Posterior vena cava (tissue), 2 donors: ENCODE measurements at places on chromosomes 2 and 18.

GRCh38 chr18:30245766-30246455 lies 796.6 kb downstream of the DSC3 start:
- no peak for DNase-seq

DNA sequence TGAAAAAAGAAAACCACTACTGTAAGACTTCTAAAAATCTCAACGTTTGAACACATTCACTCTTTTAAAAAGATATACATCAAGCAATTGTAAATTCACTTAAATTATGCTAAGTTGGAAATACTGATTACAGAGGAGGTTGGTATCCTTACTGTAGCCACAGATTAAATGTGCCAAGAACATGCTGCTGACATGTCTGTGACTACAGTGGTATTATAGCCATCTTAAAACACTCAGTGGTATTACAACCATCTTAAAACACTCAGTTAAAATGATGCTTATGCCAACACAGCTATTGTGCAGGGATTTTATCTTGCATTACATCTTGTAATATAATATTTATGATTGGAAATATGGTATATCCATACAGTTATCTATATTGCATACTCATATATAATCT lies 50.0 kb downstream of the TMEM131 start:
- DNase-seq, result no peak

DNA sequence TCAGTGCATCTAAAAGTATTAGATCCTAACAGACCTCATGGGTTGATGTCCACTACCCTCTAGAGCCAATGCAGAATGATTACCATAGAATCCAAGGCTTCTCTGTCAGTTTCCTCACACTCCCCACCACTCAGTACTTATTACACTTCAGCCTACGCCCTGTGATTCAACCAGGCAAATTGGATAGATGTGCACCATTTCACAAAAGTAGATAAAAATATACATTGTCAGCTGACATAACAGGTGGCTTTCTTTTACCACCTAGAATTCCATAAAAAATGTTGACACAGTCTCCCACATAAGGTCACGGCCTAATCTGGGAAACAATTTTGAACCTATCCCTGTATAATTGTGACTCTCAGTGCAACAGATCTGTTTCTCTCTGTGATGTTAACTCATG lies 144.9 kb downstream of the CERS6 start:
- no peak for DNase-seq

GRCh38 chr2:68748568-68748967 lies 14.0 kb downstream of the ARHGAP25 start:
- no peak for DNase-seq

- DNase-seq, result no peak
Observed at GRCh38 chr2:208280933-208281332, 14.9 kb downstream of the PIKFYVE start.

DNA sequence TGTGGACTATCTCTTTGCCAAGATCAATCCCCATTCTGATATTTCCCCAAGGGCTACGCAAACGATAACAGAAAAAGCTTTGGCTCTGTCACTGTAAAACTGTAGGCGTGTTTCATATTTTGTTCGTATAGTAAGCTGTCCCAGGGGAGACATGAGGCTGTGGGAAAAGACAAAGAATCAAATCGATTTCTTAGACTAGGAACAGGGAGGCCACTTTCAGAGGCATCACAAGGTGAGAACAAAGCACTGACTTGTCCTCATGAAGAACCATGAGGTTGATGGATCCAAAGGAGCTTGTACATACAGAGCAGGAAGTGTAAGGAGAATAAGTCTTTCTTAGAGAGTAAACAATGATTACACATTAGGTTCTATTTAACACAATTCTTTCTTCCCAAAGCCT lies 255.7 kb downstream of the HNMT start:
- no peak for DNase-seq

DNA sequence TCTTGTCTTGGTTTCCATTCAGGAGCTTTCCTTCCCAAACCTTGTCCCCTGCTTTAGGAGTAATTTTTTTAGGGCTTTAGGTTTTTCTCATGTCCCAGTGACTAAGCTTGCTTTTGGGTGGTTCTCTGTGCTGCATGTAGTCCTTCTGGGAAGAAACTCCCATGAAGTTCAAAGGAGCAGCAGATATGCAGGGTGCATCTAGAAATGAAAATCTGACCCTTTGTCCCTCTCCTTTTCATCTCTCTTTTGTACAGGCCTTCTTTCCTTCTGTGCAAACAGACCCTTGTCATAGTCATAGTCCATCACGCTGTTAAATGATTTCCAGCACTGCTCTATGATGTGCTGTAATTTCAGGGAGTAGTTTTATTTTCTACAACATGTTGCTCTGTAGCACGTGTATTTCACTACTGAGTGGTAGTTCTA lies 20.4 kb downstream of the FMNL2 start:
- DNase-seq, result no peak

DNA sequence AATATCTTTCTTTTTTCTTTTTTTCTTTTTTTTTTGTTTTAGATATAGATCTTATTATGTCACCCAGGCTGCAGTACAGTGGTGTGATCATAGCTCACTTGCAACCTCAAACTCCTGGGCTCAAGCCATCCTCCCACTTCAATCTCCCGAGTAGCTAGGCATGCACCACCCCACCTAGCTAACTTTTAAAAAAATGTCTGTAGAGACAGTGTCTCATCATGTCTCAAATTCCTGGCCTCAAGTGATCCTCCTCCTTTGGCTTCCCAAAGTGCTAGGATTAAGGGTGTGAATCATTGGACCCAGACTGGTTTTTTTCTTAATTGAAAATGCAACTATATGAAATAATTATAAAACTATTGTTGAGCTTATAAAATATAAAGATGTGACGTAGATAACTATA lies 9.8 kb upstream of the ZCCHC2 start:
- no peak for DNase-seq

DNA sequence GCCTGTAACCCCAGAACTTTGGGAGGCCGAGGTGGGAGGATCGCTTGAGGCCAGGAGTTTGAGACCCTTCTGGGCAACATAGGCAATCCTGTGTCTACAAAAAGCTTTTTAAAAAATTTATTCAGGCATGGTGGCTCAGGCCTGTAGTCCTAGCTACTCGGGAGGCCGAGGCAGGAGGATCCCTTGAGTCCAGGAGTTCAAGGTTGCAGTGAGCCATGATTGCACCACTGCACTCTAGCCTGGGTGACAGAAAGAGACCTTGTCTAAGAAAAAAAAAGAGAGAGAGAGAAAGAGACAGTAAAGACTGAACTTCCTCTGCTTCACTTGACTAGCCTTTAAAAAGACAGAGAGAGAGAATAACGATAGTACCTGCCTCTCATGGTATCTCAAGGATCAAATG lies 62.4 kb downstream of the INPP5D start:
- DNase-seq, result peak; percentile 7

- DNase-seq, result no peak
Observed at GRCh38 chr2:11237122-11237521, 81.9 kb downstream of the SLC66A3 start.
